Stimulated activated CD4-positive, alpha-beta T cell treated with anti-CD3 and anti-CD28 coated beads, Interleukin-2, amount 100 ng/mL, for 24 hours (primary cell): ENCODE measurements at places on chromosomes 2 and 18.
A peak's percentile ranks its signal among the peaks of the same experiment; 100 is the strongest.

DNA sequence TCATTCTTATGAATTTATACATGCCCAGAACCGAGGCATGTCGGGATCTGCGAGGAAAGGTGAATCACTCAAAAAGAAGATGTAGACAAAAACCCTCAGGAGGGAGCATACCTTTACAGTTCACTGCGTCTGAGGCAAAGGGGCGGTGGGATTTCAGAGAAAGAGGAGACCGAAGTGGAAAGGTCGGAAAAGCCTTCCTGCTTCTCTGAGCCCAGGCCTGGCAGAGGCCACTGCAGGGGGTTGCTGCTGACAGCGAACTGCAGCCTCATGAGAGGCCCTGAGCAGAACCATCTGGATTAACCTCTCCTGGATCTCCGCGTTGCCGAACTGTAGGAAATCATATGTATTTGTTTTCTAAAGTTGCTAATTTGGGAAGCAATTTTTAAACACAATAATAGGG, 713.1 kb upstream of the SOX11 start:
- DNase-seq = no peak

GRCh38 chr18:29383311-29384273, 1206.7 kb upstream of the CDH2 start:
- DNase-seq = no peak

DNA sequence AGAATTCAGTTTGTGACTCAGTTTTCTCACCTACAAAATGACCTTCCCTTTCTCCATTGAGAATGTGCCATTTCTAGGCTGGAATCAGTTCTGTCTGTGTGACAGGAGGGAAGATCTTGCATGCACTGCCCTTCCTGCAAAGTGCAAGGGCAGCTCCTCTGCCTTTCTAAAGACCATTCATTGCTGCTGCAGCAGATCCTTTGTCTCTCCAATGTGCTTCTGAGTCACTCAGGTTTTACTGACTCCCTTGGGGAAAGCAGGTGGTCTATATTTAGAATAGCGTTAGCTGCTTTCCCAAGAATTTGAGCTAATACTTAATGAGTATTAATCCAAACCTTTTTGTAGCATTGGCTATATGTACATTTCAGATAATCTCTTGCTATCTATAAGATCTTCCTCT, 62.5 kb downstream of the DAW1 start:
- DNase-seq = no peak

DNA sequence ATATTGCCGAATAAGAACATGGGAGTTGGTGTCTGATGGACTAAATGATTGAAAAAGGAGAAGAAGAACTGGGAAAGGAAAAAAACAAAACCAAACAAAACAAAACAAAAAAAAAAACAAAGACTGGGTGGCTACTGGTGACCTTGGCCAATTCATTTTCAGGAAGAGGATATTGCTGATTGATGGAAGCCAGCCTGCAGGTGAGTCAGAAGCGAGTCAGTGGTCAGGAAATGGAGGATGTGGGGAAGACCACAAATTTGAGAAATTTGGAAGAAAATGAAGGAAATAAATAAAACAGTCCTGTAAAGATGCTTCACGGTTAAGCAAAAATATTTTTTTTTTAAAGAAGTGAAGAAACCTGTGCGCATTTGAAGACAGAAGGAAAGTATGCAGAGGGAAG, 296.9 kb downstream of the ZNF521 start:
- DNase-seq = no peak

GRCh38 chr2:33268246-33268831, 208.1 kb upstream of the RASGRP3 start:
- DNase-seq = no peak

GRCh38 chr2:140650825-140651224, 1480.0 kb downstream of the LRP1B start:
- no peak for DNase-seq

DNA sequence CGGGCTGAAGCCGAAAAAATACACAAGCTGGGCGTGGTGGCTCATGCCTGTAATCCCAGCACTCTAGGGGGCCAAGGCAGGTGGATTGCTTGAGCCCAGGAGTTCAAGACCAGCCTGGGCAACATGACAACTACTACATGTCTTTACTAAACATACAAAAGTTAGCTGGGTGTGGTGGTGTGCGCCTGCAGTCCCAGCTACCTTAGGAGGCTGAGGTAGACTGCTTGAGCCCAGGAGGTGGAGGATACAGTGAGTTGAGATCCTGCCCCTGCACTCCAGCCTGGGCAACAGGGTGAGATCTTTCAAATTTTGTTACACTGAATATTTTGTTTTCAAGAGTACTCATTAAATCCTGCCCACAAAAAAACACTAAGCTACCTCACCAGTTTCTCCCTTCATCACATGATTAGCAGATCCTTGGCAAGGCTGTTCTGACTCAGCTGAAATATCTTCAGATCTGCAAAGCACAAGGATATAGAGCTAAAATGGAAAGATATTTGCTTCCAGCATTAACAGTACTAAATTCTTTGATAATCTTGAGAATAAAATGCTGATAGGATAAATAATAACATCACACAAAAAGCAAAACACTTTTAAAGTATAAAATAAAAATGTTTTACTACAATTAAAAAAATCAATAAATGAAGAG, 28.2 kb upstream of the MCM6 start:
- DNase-seq = no peak

- DNase-seq = no peak
Observed at GRCh38 chr2:27231921-27232320, 14.8 kb downstream of the CAD start.

DNA sequence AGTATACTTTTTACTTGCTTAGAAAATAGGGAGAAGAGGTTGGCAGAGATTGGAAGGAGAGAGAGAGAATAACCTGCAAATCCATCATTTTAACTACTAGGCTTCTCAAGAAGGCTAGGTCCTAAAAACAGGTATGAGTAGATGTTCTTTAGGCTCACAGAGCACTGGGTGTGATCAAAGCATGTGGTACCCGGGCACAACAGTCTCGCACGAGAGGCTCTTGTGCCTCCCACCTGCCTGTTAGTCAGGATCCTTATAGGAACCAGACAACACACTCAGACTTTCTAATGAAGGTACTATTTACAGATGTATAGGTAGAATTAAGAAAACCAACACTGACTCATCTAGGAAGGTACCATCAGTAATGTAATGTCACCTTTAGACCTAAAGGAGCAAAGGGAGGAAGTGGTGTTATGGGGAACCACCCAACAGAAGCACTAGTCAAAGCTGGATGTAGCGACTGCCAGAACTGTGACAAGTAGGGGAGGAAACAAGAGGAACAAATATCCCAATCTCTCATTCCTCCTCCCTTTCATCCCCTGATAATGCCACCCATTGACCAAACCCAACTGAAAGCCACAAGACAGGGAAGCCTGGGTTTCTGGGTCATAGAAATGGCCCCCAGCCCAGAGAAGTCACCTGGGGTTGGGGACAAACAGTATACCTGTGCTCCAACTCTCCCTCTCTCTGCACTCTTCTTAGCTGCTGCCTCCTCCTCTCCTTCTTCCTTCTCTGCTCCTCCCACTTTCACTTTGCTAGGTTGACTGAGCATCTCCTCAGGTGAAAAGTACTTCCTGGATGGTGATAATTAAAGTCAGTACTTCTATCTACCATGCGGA, 16.0 kb upstream of the MARCHF4 start:
- peak; percentile 18 for DNase-seq

GRCh38 chr18:28123401-28124030, 53.4 kb downstream of the CDH2 start:
- no peak for DNase-seq

- DNase-seq = peak; percentile 30
Observed at GRCh38 chr2:241109210-241110088, 7.4 kb upstream of the MTERF4 start.

DNA sequence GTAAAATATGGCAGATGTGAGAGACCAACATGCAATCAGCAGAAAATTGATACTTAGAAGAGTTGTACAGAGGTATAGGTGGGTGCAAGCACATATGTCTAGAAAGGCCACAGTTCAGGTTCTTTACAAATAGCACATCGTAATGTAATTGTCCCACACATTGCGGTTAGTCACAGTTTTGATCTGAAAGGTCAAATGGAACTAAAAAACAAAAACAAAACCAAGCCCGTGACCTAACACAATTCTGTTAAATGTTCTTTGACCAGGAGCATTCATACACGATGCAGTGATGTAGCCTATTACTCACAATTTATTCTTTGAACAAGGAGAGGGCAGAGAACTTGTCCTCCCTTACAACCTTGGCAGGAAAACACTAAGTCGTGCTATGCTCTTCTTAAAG, 108.9 kb upstream of the MAP4K3 start:
- no peak for DNase-seq

DNA sequence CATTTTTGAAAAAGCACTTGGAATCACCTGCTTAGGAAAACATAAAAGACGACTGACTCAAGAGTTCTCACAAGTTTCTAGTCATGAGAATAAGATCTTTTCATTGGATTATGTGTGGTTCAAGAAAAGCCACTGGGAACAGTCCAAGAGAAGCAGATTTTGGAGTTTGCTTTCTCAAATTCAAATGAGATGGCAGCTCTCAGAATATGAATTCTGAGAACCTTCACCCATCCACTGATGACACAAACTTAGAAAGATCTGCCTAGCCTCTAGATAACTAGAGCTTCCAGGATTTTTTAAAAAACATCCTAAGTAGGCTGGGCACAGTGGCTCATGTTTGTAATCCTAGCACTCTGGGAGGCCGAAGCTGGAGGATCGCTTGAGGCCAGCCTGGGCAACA, 26.8 kb downstream of the MEX3C start:
- DNase-seq = no peak

DNA sequence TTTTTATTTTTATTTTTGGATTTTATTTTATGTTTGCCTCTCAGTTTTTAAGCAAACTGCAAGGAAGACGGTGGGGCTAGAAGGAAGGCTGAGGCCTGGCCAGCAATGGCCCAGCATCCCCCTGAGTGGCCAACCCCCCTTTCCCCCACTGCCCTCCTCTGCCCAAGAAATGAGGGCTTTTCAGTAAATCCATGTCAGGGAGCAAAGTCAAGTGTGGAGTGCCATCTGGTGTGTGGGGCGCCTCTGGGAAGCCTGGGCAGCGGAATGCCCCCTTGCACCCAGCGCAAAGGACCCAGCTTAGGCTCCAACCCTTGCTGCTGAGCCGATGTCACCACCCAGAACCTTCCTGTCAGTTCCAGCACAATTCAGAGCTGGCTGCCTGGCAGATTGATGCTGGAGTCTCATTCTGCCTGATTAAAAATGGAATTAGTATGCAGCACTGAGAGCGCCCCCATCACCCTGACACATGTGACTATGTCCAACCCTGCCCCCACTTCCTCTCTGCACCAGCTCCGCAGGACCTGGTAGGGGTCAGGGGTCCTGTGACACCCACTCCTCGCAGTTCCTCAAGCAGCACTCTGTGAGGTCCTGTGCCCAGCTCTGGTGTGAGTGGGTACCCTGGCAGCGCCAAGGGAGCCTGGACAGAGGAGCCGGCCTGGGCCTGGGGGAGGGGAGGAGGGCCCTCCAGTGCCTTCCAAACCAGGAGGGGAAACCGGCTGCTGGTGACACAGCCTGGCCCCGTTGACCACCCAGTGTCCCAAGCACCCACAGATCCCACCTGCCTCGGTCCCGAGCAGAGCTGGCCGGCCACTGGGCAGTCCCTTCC, 9.2 kb upstream of the ALPP start:
- DNase-seq = no peak

DNA sequence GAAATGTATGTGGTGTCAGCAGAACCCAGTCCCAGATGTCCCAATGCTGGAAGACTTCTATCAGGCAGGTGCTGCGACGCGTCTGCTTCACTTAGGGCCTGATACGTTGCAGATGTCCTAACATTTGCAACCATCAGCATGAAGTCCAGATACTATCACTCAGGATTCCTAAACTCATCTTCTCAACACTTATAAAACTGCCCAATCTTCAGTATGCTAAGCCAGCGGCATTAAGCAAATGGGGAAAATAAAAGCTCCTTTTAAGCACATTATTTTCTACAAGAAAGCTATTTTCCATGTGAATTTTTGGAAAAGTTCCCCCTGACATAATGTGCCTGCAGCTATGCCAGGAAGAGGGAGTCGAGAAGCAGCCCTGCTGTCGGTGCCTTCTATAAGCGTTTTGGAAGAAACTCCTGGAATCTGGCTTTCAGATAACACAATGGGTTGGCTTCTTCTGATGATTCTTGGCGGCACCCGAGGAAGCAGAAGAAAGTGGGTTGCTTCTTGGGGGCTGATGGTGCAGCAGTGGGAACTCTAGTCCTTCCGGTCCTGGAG, 60.7 kb upstream of the ITGA6 start:
- no peak for DNase-seq

GRCh38 chr2:2743164-2743571, 412.1 kb upstream of the MYT1L start:
- DNase-seq = no peak

DNA sequence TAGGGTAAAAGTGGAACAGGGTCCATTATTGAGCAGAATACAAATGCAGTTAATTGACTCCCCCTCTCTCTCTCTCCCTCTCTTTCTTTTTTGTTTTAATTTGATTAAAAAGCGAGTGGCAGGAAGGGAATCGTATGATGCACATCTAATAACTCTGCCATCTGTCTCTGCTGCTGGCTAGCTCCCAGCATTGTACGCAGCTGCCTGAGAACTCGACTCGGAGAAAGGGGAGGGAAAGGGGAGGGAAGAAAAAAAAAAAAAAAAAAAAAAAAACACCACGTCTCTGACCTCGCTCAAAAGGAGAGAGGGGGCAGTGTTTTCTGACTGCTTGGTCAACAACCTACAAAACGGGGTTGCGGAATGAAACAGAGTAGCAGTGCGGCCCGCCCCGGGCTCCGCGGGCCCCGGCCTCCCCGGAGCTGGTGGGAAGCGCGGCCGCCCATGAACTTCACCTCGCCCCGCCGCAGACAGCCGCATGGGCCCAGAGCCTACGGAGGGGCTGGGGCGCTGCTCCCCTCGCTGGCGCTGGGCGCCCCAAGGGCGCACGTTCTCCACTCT, 265.7 kb downstream of the TCF4 start:
- DNase-seq = no peak

DNA sequence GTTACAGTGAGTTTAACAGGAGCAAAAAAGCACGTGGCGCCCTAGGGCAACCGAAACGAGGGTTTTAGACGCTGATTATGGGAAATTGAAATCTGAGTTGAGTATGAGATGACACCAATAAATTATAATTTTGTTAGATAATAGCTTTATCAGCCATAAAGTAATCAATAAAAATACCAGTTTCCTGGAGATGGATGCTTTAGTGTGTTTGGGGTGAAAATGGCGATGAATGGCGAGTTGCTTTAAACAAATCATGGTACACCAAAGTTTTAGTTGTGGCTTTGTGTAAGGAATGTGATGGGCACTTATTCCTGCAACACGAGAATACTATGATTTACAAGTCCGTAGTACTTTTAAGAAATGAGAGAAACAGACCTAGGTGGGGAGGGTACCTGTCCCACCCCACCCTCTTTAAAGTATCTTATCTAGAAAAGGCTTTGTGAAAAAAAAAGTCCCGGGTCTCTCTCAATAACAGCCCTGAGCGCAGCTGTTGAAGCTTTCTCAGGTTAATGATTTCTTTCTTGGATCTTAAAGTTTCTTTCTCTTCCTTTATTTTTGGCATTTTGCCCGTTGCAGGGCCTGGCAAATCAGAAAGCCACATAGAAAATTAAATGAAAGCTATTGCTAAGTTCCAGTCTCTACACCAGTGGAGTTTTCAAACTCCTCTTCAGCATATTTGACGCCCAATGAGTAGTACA, 1.5 kb upstream of the RRM2 start:
- no peak for DNase-seq

- no peak for DNase-seq
Observed at GRCh38 chr2:7400628-7401027, 483.4 kb downstream of the RNF144A start.

GRCh38 chr2:102473020-102473419, at the start of gene SLC9A4:
Gene SLC9A4 (plus strand): TSS chr2:102473226. CDS start chr2:102473760, 534 bp downstream.
- peak; percentile 72 for DNase-seq
